CD4-positive, alpha-beta T cell (primary cell): ENCODE measurements at places on chromosomes 2 and 18.

GRCh38 chr2:120052597-120052996, 39.7 kb downstream of the EPB41L5 start:
- no peaks in the 10 kb centered on the region for H3K27me3 ChIP-seq
- H3K36me3 ChIP-seq = no peaks in the 10 kb centered on the region
- H3K4me1 ChIP-seq = no peaks in the 10 kb centered on the region

DNA sequence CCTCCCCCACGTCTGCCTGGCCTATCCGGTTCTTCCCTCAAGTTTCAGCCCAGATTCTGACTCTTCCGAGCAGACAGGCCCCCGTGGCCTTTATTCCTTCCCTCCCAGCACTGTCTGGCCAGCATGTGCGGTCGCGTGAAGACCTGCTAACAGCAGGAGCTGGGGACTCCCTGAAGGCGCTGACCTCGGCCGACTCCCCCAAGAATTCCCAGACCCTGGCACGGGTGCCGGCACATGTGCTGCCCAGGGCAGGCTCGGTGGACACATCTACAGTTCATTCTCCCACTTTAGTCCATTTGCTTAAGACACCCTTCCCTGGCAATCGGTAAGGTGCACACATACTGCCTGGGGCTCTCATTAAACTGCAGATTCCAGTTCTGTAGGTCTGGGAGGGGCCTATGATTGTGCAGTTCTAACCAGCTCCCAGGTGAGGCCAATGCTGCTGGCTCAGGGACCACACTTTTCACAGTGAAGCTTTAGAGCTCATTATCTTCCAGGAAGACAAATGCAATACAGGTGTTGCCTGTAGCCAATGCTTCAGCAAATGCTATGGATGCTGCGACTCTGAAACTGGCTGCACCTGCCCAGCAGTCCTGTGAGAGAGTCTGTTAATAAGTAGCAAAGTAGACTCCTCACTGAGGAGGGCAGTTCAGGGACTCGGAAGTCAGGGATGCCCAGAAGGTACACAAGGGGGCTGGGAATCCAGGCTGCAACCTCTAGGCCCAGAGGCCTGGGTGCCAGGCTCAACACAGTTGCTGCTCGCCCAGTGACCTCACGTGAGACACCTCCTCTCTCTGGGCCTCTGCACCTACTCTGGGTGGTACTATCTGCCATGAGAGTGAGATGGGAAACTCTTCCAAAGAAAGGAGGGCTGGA, 45.4 kb upstream of the TAF1B start:
- no peak overlapping the region for H3K4me3 ChIP-seq
- no peaks in the 10 kb centered on the region for H3K36me3 ChIP-seq
- H3K4me1 ChIP-seq = peaks cover 50% of the 10 kb centered on the region
- no peak for DNase-seq
- H3K27me3 ChIP-seq = no peaks in the 10 kb centered on the region
- H3K27ac ChIP-seq = no peak overlapping the region

- no peaks in the 10 kb centered on the region for H3K27me3 ChIP-seq
- H3K27ac ChIP-seq = no peak overlapping the region
- no peaks in the 10 kb centered on the region for H3K36me3 ChIP-seq
- H3K4me3 ChIP-seq = no peak overlapping the region
- DNase-seq = no peak
Observed at GRCh38 chr2:3620834-3621233, 25.9 kb downstream of the COLEC11 start.

DNA sequence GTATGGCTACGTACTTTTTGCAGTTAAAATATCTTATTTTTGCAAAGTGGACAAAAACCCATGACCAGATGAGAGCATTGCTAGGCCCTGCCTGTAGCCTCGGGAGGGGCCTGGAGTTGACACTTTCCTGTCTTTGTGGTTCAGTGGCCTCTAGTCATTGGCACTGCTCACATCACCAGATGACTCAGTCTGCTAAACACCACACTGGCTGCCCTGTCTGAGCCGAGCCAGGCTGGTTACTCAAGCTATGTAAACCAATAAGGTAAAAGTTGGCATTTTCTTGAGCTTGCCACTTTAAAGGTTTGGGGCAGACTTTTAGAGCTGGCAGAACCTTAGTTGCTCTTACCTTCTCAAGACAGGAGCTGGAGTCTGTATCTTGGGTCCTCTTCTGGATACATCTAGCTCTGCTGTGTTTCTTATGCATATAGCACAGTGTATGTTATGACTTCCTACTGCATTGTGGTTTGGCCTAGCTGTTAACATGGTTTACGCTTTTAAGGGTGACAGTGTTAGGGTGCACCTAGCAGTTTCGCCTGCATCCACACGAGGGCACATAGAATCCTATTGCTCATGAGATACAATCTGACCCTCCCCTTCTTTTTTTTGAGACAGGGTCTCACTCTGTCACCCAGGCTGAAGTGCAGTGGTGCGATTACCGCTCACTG, 76.4 kb downstream of the AP1S3 start:
- H3K4me3 ChIP-seq = no peak overlapping the region
- H3K36me3 ChIP-seq = no peaks in the 10 kb centered on the region
- DNase-seq = peak; percentile 9
- H3K4me1 ChIP-seq = peaks cover 16% of the 10 kb centered on the region

- H3K27me3 ChIP-seq = no peaks in the 10 kb centered on the region
Observed at GRCh38 chr2:68432696-68433658, 34.1 kb downstream of the FBXO48 start.

DNA sequence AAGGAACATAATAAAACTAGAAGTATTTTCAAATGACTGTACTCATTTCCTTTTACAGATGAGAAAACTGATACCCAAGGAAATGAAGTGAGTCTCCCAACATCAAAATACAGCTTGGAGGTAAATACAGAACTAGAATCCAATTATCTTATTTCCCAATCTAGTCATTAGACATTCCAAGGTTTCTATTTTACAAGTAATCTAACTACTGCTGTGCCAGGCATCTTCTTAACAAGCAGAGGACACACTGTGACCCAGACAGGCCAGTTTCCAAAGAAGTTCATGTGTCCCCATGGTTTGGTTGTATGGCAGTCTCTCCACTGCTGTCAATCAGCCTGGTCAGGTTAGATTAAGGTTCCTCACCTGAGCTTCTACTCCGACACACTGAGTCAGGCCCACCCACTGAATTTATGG, 143.5 kb downstream of the THADA start:
- no peaks in the 10 kb centered on the region for H3K27me3 ChIP-seq
- H3K4me3 ChIP-seq = no peak overlapping the region
- H3K36me3 ChIP-seq = peaks cover 2% of the 10 kb centered on the region
- DNase-seq = no peak

DNA sequence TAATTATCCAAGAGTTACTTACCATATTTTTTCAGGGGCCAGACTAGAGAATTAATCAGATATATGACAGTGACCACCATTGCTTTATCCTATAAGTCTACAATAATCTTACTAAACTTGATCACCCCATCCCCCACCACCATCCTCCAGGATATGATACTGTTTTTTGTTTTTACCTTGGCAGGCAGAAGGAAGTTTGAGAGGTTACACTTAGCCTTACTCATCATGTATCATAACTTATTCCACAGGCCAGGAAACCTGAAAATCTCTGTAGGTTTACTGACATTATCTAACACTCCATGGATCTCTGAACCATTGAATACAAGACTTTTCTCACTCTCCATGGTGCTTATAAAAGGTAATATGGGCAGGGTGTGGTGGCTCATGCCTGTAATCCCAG, 602.7 kb downstream of the KCNJ3 start:
- no peak overlapping the region for H3K4me3 ChIP-seq
- H3K27ac ChIP-seq = no peak overlapping the region
- no peaks in the 10 kb centered on the region for H3K36me3 ChIP-seq
